Activated CD8-positive, alpha-beta memory T cell treated with anti-CD3 and anti-CD28 coated beads for 36 hours (primary cell): ENCODE measurements at places on chromosomes 12 and 14. TPM values are rescaled to one million over a fixed set of nuclear protein-coding genes. Genes with fewer than 3 reads are reported as not detected.

The PLEKHA5 gene
- total RNA-seq, result 3.9 TPM

The KERA gene
- not detected for total RNA-seq

The DHRS4 gene
- total RNA-seq, result 20.8 TPM

The ZFYVE1 gene
- 9.7 TPM for total RNA-seq

The CISTR gene
- total RNA-seq, result not detected

The OR4E2 gene
- not detected for total RNA-seq

The UNC79 gene
- 0.02 TPM for total RNA-seq

The RNU4-1 gene
- total RNA-seq, result 620 TPM

The RAD51B gene
- 25.0 TPM for total RNA-seq

The RHOF gene
- total RNA-seq, result 116 TPM

The KLRG1 gene
- 7.6 TPM for total RNA-seq

The POTEM gene
- total RNA-seq, result not detected

The PRB2 gene
- total RNA-seq, result not detected

The KRT75 gene
- not detected for total RNA-seq

The SLCO1B1 gene
- not detected for total RNA-seq

The POU6F1 gene
- total RNA-seq, result 6.9 TPM
